ENCODE measurements at places on chromosomes 6 and 20.
A peak's percentile ranks its signal among the peaks of the same experiment; 100 is the strongest.

- peak; percentile 45 for DNase-seq
These were observed 18.9 kb upstream of the ADGRF5 start for GRCh38 chr6:46940433-46941226.

GRCh38 chr6:97059473-97059872 lies 134.9 kb downstream of the KLHL32 start:
- DNase-seq: peak; percentile 63

DNA sequence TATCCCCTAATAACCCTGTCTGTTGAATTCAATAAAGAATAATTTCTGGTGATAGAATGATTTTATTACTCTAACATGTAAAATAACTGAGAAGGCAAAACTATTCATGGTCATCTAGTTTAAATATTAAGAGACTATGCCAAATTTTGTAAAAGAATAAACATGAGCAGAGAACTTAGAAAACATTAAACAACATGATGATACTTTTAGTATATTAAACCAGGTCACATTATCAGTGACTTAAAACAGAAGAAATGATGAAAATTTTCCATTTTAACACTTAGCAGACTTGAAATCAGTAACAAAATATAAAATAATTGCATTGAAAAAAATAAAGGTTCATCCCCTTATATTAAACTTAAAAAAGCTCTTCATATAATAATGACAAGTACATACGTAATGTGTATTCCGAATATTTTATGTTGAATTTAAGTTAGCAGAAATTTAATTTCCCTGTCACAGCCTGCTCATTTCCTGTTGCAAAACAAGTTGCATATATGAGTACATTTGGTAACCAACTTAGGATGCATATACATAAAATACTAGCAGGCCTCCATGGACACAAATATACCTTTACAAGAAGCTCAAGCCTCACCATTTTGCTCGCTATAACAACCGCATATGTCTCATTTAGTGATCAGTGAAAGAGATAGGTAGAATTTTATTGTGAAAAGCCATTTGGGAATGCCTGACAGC lies 40.6 kb downstream of the DTNBP1 start:
- no peak for DNase-seq

DNA sequence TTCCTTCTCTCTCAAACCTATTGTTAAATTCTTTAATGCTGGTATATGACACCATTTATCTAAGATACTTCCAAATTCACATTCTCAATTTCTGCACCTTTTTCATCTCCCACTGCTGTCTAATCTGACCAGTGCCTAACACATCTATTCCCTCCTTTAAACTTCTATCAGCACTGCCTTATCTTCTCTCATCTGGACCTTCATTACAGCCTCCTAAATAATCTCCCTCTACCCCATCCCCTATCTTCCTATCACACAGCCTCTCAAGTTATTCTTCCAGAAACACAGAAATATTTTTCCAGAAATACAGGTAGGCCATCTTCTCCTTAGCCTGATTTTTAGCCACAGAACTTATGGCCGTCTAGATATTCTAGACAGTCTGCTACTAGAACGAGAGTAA lies 5.5 kb downstream of the DTNBP1 start:
- no peak for DNase-seq

DNA sequence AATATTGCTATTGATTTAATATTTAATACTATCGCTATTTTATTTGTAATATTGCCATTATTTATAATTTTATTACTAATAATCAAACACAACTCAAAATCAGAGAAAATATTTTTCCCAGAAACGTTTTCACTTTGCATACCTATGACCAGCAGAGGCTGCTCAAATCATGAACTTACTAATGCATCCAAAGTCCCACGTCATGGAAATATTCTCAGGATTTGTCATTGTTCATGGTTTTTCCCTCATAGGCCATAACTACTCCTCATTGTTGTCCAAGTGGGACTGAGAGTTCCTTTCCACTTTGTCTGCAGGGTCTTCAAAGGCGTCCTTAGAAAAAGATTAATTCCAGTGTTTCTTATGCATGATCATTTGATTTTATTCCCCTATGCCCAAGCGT lies 344.8 kb downstream of the THBS2 start:
- DNase-seq: no peak

- no peak for DNase-seq
These were observed 9.3 kb upstream of the ARID1B start for GRCh38 chr6:156767603-156768467.

GRCh38 chr6:30656513-30656912 lies 9.6 kb downstream of the C6orf136 start:
- no peak for DNase-seq

GRCh38 chr20:31815408-31816188 lies 3.6 kb upstream of the MYLK2 start:
- DNase-seq: peak; percentile 22

GRCh38 chr6:42220807-42221206 lies 3.1 kb upstream of the MRPS10 start:
- no peak for DNase-seq

DNA sequence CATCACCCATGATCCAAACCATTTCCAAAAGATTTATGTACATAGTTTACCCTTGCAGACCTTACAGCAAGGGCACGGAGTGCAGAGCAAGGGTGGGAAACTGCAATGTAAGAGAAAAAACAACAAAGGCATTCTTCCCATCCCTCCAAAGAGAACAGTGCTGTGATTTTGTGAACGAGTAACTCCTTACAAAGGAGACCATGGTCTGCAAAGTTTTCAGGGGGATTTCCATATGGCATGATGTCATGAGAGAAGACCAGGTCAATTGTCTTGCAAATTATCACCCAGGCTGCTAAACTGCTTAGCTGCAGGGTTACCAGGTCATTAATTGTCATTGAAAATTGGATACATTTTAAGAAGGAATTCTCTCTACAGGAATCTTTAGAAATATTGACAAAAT lies 58.3 kb downstream of the LAMP5 start:
- DNase-seq: no peak

DNA sequence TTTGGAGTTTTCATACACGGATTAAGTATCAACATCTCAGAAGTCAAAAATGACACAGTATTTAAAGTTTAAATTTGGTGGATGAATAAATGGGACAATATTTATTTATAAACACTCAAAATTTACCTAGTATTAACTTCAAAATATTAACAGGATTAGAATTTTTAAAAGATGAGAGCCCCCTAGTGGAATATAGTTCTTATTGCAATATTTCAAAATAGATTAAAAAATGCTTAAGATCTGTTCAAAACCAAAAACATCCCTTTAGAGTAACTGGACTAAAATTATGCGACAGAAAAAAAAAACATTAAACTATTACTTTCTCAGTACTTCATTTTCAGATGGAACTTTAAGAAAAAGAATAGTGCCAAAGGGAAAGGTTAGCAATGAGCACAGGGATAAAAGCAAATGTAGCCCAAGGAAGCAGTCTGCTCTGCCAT lies 56.6 kb downstream of the SNX14 start:
- peak; percentile 3 for DNase-seq

- DNase-seq: peak; percentile 92
These were observed 11.0 kb downstream of the POU3F2 start for GRCh38 chr6:98845211-98846020.

GRCh38 chr6:159969921-159970320 lies 1.0 kb downstream of the IGF2R start:
- peak; percentile 58 for DNase-seq

DNA sequence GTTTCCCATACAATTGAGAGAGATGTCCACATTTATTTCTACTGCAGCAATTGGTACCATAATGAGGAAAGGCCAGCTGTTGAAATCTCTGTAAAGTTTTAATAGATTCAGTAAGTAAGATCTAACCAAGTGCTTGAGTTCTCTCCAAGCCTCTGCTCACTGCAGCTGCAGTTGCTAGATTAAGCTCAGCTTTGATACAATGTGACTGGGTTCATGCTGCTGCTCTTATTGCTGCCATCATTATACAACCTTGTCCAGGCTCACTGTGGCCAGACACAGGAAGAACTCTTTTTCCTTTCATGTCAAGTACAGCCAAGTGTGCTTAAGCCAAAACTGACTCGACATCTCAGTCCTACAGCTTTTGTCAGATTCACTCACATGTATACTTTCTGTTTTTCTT lies 423.5 kb downstream of the GJA1 start:
- peak; percentile 10 for DNase-seq
